ENCODE measurements at places on chromosomes 4 and X.

DNA sequence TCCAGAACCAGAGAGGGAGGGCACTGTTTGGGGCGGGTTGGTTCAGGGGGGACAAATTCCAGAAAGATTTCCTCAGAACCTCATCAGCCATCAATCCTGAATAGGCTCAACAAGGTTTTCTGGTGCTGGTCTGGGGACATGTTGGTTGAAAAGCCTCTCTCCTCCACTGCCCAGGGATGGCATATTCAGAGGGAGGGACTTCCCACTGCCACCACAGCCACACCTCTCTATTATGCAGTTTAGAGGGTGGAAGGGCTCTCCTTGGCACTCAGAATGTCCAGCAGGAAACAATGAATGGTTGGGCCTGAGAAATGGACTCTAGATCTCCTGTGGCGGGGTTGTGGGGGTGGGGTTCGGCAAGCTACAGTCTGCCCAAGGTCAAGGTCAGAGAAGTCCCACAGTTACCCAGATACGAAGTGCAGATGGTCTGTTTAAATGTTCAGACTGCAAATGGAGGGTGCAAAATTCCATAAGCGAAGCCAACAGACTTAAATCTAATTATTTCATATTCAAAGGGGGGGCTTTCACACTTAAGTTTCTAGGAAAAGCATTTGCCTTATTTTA lies 70.7 kb downstream of the LEF1 start:
- DNase-seq: no peak

DNA sequence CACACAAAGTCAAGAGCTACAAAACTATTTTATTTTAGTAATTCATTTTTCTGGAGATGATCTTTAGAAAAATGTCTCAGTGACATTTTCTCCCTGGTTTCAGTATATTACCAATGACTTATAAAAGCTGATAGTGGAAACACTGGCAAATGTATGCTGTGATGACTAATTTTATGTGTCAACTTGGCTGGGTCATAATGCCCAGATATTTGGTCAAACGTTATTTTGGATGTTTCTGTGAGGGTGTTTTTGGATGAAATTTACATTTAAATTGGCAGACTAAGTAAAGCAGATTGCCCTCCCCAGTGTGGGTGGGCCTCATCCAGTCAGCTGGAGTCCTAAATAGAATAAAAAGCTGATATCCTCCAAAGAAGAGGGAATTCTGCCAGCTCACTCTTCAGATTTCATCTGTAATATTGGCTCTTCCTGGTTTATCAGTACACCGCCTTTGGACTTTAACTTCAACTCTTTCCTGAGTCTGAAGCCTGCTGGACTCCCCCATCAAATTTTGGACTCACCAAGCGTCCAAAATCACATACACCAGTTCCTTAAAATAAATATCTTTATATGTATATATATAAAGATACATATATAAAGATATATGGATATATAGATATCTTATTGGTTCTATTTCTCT lies 31.2 kb upstream of the RAB40A start:
- no peak for DNase-seq

DNA sequence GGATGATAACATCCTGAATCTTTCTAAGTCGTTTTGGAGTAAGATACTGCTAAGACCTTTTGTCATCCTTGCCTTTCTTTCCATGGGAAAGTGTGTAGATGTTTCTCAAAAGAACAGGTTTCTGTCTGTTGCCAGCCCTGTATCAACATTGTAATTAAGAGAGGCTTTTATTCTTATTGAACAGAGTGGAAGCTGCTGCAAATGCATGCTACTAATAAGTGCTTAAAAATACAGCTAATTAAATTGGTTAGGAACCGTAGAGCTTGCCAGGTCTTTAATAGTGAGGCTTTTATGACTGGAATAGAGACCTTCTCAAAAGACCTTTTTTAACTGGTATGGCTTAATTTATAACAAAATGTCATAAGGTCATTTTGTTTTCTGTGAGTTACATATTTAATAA lies 34.4 kb downstream of the INTU start:
- DNase-seq: no peak

DNA sequence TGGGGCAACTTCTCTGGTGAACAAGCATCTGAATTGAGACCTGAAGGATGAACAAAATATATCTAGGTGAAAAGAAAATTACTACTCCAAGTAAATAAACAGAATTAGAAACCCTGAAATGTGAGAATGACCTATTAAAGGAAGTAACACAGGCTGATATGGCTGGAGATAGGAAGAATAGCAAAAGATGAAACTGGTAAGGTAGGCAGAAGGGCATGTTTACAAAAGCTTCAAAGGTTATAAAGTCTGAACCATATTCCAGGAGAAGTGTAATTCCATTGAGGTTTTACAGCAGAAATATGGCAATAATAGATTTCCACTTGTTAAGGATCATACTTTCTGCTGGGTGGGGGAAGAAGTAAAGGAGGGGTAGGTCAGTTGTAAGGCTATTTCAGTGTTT lies 452.0 kb downstream of the GBA3 start:
- no peak for DNase-seq
